Stimulated activated CD8-positive, alpha-beta memory T cell treated with anti-CD3 and anti-CD28 coated beads, Interleukin-2, amount 100 ng/mL, for 1 hour (primary cell): ENCODE measurements at places on chromosomes 1 and 21.

DNA sequence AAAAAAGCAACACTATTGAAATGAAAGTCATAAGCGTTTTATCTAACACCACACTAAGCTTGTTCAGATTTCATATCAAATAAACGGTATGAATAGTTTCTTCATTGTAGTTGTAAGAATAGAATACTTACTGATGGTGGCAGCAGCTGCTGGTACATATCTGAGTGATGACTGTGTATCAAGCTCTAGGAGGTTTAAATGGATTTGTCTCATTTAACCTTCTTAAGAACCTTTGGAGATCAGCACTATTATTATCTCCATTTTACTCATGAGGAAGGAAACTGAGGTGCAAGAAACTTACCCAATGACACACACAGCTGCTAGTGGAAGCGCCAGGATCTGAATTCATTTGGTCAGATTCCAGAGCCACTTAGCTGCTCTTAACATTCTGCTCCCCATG is 104.0 kb downstream of the EIF4G3 start:
- no peak for DNase-seq

DNA sequence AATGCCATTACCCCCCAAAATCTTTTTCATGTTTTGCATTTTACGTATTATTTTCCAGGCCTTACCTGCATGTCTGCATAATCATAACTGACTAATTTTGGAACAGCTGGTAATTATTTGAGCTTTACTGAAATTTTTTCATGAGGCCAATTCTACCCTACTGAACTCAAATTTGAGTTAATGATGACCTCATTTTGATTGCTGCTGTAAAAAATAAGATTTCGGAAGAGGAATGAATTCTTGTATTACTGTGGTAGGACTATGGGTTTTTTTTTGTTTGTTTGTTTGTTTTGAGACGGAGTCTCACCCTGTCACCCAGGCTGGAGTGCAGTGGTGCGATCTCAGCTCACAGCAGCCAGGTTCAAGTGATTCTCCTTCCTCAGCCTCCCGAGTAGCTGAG is 2.6 kb upstream of the METTL18 start:
- DNase-seq: no peak

DNA sequence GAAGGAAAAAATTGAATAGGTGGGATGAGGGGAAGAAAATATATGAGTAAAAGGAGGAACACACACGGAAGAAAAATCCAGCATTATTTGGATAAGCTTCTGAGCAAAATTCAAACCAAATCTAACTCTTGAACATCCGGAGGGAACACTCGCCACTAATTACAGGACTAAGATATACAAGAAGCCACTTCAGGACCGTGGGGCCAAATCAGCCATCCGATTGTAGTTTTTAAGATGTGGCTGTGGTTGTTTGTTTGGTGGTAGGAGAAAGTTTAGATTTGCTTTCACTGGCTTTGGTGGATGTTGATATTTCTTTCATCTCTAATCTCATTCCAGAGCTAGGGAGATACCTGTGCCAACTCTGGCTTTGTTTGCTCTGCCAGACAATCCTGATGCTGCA is 43.7 kb upstream of the ADAMTS1 start:
- no peak for DNase-seq

- DNase-seq: no peak
Measured at GRCh38 chr1:237179503-237179902, 137.5 kb downstream of the RYR2 start.

GRCh38 chr1:43851561-43852338 is 81.9 kb upstream of the ARTN start:
- DNase-seq: no peak

GRCh38 chr21:39651206-39651605 is 38.5 kb downstream of the B3GALT5 start:
- no peak for DNase-seq

- no peak for DNase-seq
Measured at GRCh38 chr1:22712502-22713271, 2.0 kb downstream of the EPHB2 start.
